Amniotic stem cell (primary cell): ENCODE measurements at places on chromosomes 2 and 18.

DNA sequence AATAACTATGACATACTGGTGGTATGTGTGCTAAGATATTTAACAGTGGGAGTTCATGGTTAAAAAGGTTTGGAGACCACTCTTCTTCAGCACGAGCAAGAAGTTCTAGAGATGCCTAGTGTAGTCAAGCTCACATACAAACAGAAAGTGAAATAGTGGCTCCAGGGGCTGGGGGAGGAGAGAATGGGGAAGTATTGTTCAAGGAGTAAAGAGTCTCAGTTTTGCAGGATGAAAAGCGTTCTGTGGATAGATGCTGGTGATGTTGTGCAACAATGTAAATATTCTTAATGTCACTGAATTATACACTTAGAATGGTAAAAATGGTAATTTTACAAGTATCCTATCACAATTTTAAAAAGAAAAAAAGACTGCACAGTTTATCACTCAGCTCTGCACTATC lies 29.0 kb upstream of the EPAS1 start:
- no peak for DNase-seq

- no peak for DNase-seq
Observed at GRCh38 chr2:36700311-36700710, 3.8 kb downstream of the VIT start.

DNA sequence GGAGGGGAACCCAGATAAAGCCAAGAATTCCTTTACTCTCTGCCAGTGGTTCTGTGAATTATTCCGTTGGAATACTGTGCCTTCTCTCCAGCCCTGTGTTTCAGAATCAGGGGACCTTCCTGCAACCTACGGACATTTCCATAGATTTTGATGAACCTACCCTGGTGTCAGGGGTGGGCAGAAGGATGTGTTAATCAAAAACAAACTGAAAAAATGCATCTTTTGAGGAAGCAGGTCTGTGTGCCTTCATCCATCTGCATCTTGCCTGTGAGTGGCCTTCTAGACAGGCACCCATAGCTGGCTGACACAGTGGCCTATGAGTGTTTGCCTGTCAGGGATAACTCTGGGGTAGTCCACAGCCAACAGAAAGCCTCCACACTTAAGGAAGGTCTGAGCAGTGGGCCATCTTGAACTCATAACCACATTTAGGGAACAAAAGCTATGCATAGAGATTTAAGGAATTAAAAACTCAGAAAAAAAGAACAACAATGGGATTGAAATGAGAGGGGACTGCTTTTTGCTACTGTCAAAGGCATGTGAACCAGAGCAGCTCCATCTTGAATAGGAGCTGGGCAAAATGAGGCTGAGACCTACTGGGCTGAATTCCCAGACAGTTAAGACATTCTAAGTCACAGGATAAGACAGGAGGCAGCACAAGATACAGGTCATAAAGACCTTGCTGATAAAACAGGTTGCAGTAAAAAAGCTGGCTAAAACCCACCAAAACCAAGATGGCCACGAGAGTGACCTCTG lies 45.9 kb upstream of the ITGA6 start:
- DNase-seq: no peak

- DNase-seq: no peak
Observed at GRCh38 chr2:236939721-236940231, 145.9 kb upstream of the COPS8 start.

DNA sequence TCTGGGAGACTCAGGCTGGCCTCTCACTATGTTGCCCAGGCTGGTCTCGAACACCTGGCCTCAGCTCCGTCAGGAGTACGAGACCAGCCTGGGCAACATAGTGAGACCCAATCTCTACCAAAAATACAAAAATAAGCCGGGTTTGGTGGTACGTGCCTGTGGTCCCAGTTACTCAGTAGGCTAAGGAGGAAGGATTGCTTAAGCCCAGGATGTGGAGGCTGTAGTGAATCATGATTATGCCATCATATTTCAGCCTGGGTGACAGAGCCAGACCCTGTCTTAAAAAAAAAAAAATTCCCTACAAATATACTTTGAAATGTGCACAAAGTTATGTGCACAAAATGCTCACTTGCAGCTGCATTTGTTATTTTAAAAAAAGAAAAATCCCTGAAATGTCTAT lies 26.3 kb upstream of the AGAP1 start:
- DNase-seq: no peak

DNA sequence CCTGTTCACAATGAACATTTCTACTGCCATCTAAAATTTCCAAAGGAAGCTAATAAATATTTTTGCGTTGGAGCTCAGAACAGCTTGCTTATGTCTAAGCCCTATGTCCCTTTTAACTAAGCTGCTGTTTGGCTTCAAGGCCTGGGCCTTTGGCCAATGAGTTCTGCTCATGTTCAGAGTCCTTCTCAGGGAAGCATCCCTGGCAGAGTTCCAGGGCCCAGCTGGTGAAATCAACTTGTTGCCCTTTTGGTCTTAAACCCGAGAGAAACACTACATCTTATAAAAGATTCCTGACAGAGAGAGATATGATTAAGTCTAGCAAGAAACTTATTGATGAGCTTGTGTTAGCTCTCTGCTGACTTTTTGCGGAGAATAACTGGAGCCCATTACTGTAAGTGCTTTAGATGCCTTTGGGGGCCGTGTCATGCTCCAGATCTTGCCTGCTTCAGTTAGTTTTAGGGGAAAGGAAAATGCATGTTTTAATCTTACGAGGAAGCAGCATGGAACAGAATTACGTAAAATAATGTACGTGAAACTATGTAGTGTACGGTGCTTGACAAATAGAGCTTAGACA lies 102.5 kb upstream of the NOSTRIN start:
- DNase-seq: no peak

DNA sequence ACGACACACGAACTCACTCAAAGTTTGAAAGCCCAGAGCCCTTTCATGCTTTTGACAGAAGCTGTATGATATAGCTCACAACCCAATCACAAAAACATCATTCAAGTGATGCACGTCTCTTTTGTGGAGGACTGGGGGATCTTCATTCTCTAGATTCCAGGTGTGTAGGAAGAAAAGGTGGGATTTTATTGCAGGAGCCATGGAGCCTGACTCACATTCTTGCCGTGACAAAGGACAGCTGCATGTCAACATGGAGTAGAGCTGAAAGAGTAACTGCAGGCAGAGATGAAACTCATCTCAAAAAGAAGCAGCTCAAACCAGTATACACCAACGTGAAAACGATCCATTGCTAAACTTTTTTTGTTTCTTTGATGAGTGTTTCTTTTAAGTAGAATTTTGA lies 50.9 kb upstream of the PDE1A start:
- DNase-seq: no peak

DNA sequence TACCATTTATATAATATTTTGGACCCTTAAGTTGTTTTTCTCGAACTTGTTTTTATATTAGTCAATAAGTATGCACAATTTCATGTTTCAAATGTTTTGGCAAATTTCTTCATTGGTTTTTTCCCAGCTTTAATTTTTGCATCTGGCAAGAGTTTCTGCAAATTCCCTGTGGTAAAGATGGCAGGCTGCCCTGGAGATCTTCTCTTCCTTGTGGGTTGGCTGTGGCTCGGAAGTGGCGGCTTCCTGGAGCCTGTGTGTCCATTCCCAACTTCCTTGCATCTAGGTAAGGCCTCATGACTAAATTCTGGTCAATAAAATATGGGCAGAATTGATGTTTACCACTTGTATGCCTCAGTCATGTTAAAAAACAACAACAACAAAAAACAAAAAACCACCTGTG lies 818.6 kb downstream of the EPHA4 start:
- DNase-seq: no peak

GRCh38 chr2:144730711-144731110 lies 210.8 kb upstream of the ZEB2 start:
- DNase-seq: no peak

DNA sequence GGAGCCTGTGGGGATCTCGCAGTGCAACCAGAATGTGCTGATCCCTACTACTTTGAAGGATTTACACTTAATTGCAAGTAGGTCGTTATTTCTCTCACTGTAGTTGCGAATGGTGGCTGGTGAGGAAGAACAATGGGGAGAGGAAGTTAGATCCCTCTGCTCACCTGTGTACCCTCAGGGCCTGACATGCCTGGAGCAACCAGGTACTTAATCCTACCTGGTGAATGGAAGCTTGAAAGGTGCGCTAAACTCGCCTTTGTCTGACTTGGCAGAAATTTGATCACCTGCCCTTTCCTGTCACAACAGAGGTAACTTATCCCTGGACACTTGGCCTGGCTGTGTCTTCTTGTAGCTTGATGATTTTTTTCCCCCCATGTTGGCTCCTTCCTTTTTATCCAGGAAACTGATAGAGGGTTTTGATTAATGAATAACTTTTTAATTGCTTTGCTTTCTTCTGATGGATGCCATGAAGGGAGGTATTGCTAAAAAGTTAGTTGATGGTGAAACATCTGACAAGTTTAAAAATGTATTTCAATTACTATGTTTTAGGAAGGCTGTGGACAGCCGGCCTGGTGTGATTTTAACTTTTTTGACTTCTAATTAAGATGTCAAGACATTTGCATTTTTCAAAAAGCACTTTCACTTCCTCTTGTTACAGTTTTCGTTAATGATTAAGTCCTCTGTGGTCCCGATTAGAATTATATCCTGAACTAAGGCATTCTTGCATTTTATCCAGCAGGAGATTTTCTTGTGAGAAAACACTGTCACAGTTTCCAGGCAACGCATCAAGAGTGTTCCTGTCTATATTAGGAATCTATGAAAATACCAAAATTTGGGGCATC lies 9.2 kb downstream of the SGPP2 start:
- DNase-seq: no peak

- no peak for DNase-seq
Observed at GRCh38 chr18:63271881-63272299, 47.7 kb downstream of the BCL2 start.
